T-helper 2 cell (primary cell): ENCODE measurements at places on chromosomes 2 and 18.
A peak's percentile ranks its signal among the peaks of the same experiment; 100 is the strongest.

DNA sequence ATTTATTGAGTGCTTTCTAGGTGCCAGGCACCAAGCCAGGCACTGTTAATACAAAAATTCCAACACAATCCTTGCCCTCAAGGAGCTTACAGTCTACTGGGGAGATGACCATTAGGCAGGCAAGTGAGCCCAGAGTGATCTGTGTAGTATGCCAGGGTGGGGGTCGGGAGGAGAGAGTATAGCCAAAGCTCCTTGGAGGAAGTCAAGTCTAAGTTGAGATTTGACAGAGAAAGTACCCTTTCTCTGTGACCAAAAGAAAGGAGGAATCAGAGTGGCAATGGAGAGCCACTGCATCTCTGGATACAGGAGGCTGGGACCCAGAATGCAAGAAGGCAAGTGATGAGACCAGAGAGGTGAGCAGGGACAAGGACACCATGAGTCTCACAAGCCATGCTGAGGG lies 7.5 kb downstream of the ANKRD53 start:
- DNase-seq = no peak

GRCh38 chr2:26086155-26086637 lies 52.3 kb downstream of the RAB10 start:
- no peak for DNase-seq

DNA sequence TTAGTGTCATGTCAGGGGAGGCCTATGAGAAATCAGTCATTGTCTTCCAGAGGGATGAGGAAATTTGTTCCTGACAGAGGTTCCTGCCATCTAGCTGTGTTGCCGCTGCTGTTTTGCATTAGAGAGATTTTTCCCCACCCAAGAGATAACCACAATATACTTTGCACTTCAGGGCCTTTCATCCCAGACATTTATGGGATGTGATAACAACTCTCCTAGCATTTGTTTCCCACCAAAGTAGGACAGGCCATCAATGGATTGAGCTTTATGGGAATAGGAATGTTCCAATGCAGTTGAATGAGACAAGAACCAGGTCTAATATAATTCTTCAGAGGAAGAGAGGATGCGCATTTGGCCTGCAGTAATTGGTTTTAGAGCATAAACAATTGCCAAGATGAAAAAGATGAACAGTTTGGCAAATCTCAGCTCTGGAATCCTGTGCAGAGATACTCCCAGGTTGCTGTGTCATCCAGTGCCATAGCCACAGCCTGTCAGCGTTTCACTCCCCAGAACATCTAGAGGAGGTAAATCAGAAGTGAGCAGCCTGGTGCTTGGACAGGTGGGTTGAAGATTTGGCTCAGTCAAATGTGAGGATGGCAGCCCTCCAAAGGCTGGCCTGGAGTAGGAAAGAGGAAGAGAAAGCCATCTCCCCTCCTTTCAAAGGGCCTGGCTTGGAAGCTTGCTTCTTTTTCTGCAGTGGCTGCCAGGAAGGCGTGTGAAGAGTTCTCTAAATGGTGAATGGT lies 93.7 kb upstream of the SETBP1 start:
- DNase-seq = no peak

DNA sequence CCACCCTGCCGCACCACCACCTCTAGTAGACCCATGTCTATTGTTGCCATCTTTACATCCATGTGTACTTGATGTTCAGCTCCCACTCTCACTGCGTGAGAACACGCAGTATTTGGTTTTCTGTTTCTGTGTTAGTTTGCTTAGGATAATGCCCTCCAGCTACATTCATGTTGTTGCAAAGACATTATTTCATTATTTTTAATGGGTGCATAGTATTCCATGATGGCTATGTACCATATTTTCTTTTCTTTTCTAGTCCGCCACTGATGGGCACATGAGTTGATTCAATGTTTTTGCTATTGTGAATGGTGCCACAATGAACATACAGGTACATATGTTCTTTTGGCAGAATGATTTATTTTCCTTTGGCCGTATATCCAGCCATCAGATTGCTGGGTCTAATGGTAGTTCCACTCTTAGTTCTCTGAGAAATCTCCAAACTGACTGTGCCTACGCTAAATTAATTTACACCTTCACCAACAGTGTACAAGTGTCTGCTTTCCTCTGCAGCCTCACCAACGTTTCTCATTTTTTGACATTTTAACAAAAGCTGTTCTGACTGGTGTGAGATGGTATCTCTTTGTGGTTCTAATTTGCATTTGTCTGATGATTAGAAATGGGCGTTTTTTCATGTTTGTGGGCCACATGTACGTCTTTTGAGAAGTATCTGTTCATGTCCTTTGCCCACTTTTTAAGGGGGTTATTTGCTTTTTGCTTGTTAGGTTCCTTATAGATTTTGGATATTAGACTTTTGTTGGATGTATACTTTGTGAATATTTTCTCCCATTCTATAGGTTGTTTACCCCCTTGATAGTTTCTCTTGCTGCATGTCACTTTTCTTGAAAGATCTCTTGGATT lies 10.5 kb upstream of the ZNF513 start:
- no peak for DNase-seq

- no peak for DNase-seq
These were observed 80.5 kb upstream of the CAVIN2 start for GRCh38 chr2:191927319-191927867.

DNA sequence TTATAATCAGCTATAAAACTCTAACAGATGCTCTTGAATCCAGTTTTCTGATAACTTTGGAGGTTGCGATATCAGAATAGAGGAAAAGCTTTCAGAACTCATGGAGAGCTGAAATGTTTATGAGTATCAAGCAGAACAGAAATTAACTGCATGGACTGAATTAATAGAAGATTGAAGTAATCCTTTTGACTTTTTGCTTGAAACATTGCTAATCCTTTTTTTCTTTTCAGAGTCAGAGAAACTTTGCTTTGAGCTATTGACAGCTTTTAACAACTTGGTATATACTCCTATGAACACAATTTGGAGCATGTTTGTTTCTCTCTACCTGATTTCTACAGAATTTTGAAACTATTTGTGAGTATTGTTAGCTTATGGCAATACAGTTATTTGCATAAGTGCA lies 1254.8 kb downstream of the LRP1B start:
- DNase-seq = no peak

DNA sequence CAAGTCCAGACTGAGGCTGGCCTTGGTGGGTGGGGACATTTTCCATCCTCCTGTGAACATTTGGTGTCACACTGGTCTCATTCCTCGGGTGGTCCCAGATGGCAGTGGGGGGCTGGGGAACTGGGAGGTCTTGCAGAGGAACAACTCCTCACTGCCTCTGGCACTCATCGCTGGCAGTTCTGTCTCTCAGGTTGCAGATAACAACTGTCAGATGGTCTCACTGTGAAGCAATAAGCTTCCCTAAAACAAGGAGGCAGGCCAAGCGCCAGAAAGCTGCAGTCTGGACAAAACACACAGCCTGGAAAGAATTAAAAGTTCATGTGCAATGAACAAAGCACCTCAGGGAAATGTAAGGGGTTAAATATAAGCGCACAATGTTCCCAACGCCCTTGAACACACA lies 78.1 kb downstream of the IRS1 start:
- no peak for DNase-seq

DNA sequence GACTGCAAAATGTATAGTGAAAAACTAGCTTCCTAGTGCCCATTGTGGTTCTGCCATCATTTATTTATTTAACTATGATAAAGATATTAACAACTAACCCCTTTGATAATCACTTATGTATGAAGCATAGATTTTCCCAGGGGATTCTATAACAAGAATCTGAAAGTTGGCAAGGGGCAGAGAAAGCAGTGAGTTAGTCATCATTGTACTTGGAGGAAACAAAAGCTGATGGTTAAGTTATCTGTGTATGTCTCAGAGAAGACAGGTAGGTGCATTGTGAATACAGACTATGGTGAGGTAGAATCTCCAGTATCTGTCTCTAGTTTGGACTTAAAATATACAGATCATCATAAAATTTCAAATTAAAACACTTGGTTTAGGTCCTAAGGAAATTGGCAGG lies 2159.1 kb upstream of the CELF4 start:
- DNase-seq = no peak

GRCh38 chr2:129281791-129282530 lies 697.5 kb upstream of the RAB6C start:
- DNase-seq = no peak

- DNase-seq = no peak
These were observed 79.5 kb downstream of the UBR3 start for GRCh38 chr2:169906731-169907130.

DNA sequence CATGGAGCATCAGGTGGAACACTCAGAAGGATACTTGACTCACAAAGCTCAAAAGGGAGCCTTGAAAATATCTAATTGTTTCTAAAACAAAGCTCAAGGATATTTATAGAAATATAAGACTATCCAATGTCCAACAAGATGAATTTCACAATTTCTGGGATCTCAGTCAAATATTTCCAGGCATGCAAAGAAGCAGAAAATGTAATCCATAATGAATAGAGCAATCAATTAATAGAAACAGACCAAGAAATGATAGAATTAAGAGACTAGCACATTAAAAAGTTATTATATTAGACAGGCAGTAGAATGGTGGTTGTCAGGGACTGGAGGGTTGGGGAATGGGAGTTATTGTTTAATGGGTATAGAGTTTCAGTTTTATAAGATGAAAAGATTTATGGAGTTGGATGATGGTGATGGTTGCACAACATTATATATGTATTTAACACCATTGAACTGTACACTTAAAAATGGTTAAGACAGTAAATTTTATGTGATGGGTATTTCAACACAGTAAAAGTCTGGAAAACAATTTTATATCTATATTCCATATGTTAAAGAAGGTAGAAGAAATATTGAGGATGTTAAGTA lies 189.9 kb upstream of the PIEZO2 start:
- DNase-seq = no peak

DNA sequence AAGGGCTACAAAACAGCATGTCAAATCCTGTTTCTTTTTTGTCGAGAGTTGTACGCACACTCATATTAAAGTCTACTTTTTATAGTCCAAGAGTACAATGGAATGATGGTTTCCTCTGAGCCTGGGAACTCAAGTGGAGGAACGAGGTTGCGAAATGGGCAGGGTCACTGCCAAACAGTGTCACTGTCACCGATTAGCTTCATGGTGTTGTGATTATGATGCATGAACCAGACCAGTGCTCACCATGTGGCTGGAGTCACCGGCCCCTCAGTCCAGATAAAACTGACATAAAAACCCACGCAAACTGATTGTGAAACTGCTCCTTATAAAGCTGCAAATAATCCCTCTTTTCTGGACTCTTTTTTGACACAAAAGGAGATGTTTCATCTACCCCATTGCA lies 122.0 kb downstream of the COPS8 start:
- no peak for DNase-seq

DNA sequence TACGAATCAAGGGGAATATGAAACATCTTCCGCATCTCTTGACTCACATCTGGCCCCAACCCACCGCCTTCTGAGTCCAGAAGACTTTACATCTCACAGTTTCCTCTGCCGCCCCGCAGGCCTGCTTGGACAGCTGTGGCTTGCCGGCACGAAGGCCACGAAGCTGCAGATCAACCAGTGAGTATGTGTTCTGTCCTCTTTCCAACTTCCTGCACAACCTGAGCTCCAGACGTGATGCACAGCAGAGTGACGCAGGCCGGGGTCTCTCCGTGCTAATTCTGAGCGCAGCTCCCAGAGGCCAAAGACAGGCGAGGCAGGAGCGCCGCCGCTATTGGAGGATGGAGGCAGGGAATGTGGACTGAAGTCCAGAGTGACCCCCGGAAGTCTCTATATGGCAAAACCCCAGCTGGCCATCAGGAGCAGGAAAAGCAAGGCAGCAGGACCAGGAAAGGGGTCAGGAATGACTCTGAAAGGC lies 93.5 kb downstream of the ZCCHC2 start:
- no peak for DNase-seq

GRCh38 chr2:222284466-222284865 lies 14.3 kb downstream of the PAX3 start:
- no peak for DNase-seq

GRCh38 chr2:157911246-157911645 lies 35.1 kb upstream of the ACVR1 start:
- DNase-seq = no peak

- DNase-seq = no peak
These were observed 188.6 kb downstream of the SH3RF3 start for GRCh38 chr2:109317471-109318095.

- no peak for DNase-seq
These were observed 58.3 kb downstream of the FBXO36 start for GRCh38 chr2:229980431-229981184.

GRCh38 chr2:100017633-100018032 lies 124.8 kb downstream of the AFF3 start:
- DNase-seq = no peak

DNA sequence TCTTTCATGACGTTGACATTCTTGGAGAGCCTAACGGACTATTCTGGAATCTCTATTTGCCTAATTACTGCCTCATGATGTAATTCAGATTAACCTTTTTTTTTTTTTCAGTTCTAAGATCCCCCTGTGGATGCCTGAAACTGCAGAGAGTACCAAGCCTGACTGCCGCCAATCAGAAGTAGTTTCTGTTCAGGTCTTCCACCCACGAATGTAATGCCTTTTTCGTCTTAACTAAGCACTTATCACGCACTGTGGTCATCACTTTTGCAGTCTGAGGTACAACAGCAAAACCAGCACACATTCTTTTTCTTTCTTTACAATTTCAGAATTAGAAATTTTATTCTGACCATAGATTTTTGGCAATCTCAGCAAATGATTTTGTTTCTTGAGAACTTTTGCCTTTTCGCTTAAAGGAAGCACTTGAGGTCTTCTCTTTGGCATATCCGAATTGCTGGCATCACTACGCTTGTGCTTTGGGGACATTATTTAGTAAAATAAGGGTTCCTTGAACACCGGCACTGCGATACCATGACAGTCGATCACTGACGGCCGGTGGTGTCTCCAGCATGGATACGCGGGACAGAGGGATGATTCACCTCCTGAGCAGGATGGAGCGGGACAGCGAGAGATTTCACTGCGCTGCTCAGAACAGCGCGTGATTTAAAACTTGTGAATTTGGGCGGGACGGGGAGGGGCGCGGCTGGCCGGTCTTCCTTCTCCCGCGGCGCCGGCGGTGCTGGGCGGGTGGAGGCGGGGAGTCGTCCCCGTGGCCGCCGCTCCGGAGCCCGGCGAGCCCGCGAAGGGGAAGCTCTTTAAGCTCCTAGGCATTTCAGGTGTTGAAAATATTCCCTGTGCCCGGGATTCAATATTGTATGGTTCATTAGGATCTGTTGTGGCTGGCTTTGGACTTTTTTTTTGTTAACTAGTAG lies 32.0 kb upstream of the GPR55 start:
- DNase-seq = peak; percentile 26

DNA sequence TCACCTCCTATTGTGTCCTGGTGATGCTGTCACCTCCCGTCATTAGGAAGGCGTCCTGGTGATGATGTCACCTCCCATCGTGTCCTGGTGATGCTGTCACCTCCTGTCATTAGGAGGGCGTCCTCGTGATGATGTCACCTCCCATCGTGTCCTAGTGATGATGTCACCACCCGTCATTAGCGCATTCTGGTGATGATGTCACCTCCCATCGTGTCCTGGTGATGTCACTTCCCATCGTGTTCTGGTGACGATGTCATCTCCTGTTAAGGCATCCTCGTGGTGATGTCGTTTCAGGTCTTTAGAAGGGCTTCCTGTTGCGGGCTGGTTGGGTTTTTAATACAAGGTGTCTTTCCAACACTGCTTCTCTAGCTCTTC lies 40.7 kb downstream of the CTDP1 start:
- no peak for DNase-seq
